ENCODE measurements at places on chromosomes 11 and 22. TPM values are rescaled to one million over a fixed set of nuclear protein-coding genes. Genes with fewer than 3 reads are reported as not detected.

AQP11 gene
- 2.1 TPM for total RNA-seq

VSIG10L2 gene
- total RNA-seq = not detected

PIWIL4 gene
- 0.68 TPM for total RNA-seq

VPS51 gene
- total RNA-seq = 76.5 TPM

CYB561A3 gene
- total RNA-seq = 28.9 TPM

APOC3 gene
- total RNA-seq = not detected

SCGB1D2 gene
- not detected for total RNA-seq

ZNF214 gene
- 7.3 TPM for total RNA-seq

SLC1A2 gene
- total RNA-seq = 2.4 TPM

CARD10 gene
- 7.0 TPM for total RNA-seq

KLHDC7B gene
- total RNA-seq = 0.05 TPM

FERMT3 gene
- 2.8 TPM for total RNA-seq

CD82 gene
- 10.3 TPM for total RNA-seq

RIC3 gene
- total RNA-seq = 9.1 TPM

Data from neural crest cell (in vitro differentiated cells).